Activated CD4-positive, alpha-beta T cell treated with anti-CD3 and anti-CD28 coated beads, Interleukin-2, amount 10 ng/mL, durations not matched to agents 7 days and 5 days (primary cell): ENCODE measurements at places on chromosomes 7 and 10.

GRCh38 chr10:687583-688311 lies 1.7 kb downstream of the DIP2C start:
- H3K27me3 ChIP-seq: peaks cover 37% of the 10 kb centered on the region
- no peak overlapping the region for H3K4me3 ChIP-seq
- H3K36me3 ChIP-seq: no peaks in the 10 kb centered on the region
- H3K4me1 ChIP-seq: no peaks in the 10 kb centered on the region
- no peak overlapping the region for H3K27ac ChIP-seq

GRCh38 chr10:58266003-58266825 lies 1.5 kb downstream of the IPMK start:
- H3K27me3 ChIP-seq: no peaks in the 10 kb centered on the region
- H3K4me1 ChIP-seq: peaks cover 52% of the 10 kb centered on the region
- peak; percentile 48 for DNase-seq

GRCh38 chr7:3009086-3009485 lies 34.6 kb downstream of the CARD11 start:
- H3K27ac ChIP-seq: no peak overlapping the region
- H3K4me3 ChIP-seq: no peak overlapping the region

GRCh38 chr7:143345428-143345900 lies 17.0 kb downstream of the FAM131B start:
- peaks cover 32% of the 10 kb centered on the region for H3K27me3 ChIP-seq
- DNase-seq: peak; percentile 67
- H3K27ac ChIP-seq: peak overlapping the region; percentile 64
- peaks cover 9% of the 10 kb centered on the region for H3K4me1 ChIP-seq
- H3K4me3 ChIP-seq: peak overlapping the region; percentile 57

GRCh38 chr10:25824050-25824449 lies 110.0 kb upstream of the MYO3A start:
- H3K27me3 ChIP-seq: peaks cover 2% of the 10 kb centered on the region
- no peak overlapping the region for H3K4me3 ChIP-seq
- no peak overlapping the region for H3K27ac ChIP-seq
- H3K36me3 ChIP-seq: no peaks in the 10 kb centered on the region

- H3K4me1 ChIP-seq: no peaks in the 10 kb centered on the region
- H3K4me3 ChIP-seq: no peak overlapping the region
- no peak overlapping the region for H3K27ac ChIP-seq
- DNase-seq: no peak
Observed at GRCh38 chr7:39042670-39043069, 65.0 kb downstream of the POU6F2 start.

GRCh38 chr10:75876710-75877109 lies 445.3 kb downstream of the LRMDA start:
- no peak overlapping the region for H3K4me3 ChIP-seq
- no peaks in the 10 kb centered on the region for H3K4me1 ChIP-seq
- no peaks in the 10 kb centered on the region for H3K27me3 ChIP-seq
- no peak for DNase-seq
- no peaks in the 10 kb centered on the region for H3K36me3 ChIP-seq

DNA sequence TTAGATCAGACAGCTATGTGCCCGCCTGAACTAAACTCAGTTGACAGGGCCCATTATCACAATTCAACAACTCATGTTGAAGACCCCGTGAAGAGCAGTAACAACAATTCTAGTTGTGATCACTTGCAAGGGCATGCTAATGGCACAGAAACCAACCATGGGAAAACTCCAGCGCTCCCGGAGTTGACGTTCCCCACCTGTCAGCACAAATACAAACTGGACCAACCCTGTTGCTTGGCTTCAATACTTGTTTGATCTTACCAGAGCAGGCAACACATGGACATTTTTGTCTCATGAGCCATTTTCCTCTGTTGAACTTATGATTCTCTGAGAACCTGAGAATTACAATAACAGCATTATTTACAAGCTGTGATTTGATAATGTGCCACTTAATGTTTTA lies 119.0 kb upstream of the LANCL2 start:
- no peaks in the 10 kb centered on the region for H3K4me1 ChIP-seq
- no peak overlapping the region for H3K4me3 ChIP-seq
- no peak for DNase-seq
- no peaks in the 10 kb centered on the region for H3K36me3 ChIP-seq

GRCh38 chr7:42338231-42338915 lies 101.4 kb upstream of the GLI3 start:
- DNase-seq: no peak
- peak overlapping the region; percentile 33 for H3K27ac ChIP-seq
- no peaks in the 10 kb centered on the region for H3K4me1 ChIP-seq

- H3K4me1 ChIP-seq: no peaks in the 10 kb centered on the region
- H3K4me3 ChIP-seq: no peak overlapping the region
- H3K27me3 ChIP-seq: peaks cover 2% of the 10 kb centered on the region
- no peak overlapping the region for H3K27ac ChIP-seq
- H3K36me3 ChIP-seq: no peaks in the 10 kb centered on the region
Observed at GRCh38 chr7:48305661-48306060, 134.4 kb downstream of the ABCA13 start.

- no peak overlapping the region for H3K27ac ChIP-seq
- H3K4me3 ChIP-seq: no peak overlapping the region
- no peaks in the 10 kb centered on the region for H3K36me3 ChIP-seq
- DNase-seq: no peak
Observed at GRCh38 chr7:101576998-101577397, 52.1 kb downstream of the MYL10 start.

- H3K27me3 ChIP-seq: no peaks in the 10 kb centered on the region
- H3K4me3 ChIP-seq: no peak overlapping the region
- no peak for DNase-seq
- H3K4me1 ChIP-seq: no peaks in the 10 kb centered on the region
- no peaks in the 10 kb centered on the region for H3K36me3 ChIP-seq
- H3K27ac ChIP-seq: no peak overlapping the region
Observed at GRCh38 chr7:52831321-52831720, 204.1 kb upstream of the POM121L12 start.

GRCh38 chr7:34031156-34031555 lies 125.8 kb downstream of the BMPER start:
- no peak for DNase-seq
- H3K4me1 ChIP-seq: no peaks in the 10 kb centered on the region
- no peak overlapping the region for H3K27ac ChIP-seq
- H3K36me3 ChIP-seq: no peaks in the 10 kb centered on the region
- H3K4me3 ChIP-seq: no peak overlapping the region

DNA sequence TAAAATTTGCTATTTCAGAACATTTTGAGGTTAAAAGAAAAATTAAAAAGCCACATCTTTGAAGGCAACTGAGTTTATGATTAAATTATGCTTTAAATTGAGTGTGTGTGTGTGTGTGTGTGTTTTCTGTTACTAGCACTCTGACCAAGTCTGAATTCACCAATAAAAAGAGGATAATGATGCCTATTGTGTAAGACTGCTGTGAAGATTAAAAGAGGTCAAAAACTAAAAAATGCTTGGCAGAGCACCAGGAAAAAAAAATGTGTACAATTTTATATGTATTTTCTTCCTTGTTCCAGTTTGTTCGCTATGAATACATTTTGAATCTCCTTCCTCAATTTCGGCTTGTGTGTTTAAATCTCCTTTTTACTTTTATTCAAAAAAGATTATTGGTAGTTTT lies 316.6 kb upstream of the MAGI2 start:
- H3K4me3 ChIP-seq: no peak overlapping the region
- no peaks in the 10 kb centered on the region for H3K4me1 ChIP-seq
- no peaks in the 10 kb centered on the region for H3K36me3 ChIP-seq
- DNase-seq: no peak

GRCh38 chr10:45375101-45375500 lies 1.1 kb downstream of the ALOX5 start:
- H3K4me3 ChIP-seq: peak overlapping the region; percentile 64
- DNase-seq: no peak
- peak overlapping the region; percentile 72 for H3K27ac ChIP-seq
- H3K36me3 ChIP-seq: peaks cover 2% of the 10 kb centered on the region

DNA sequence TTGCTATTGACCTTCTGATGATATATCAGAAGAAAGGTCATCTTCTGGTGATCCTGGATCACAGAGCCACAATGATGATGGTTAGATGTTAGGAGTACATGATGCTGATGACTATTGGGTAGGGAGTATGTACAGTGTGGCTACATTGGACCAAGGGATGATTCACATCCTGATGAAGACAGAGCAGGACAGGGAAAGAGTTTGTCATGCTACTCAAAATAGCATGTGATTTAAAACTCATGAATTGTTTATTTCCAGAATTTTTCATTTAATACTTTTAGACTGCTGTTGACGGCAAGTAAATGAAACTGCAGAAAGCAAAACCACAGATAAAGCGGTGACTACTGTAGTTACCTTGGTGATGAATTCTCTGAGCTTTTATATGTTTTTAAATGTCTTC lies 397.3 kb downstream of the PPP1R3A start:
- DNase-seq: no peak
- H3K36me3 ChIP-seq: no peaks in the 10 kb centered on the region
- no peaks in the 10 kb centered on the region for H3K27me3 ChIP-seq
- no peak overlapping the region for H3K27ac ChIP-seq

GRCh38 chr7:134763960-134764359 lies 15.5 kb upstream of the CALD1 start:
- no peak overlapping the region for H3K4me3 ChIP-seq
- DNase-seq: no peak
- no peak overlapping the region for H3K27ac ChIP-seq
- H3K4me1 ChIP-seq: peaks cover 5% of the 10 kb centered on the region
- H3K27me3 ChIP-seq: no peaks in the 10 kb centered on the region

- no peak for DNase-seq
- no peak overlapping the region for H3K27ac ChIP-seq
- H3K4me1 ChIP-seq: no peaks in the 10 kb centered on the region
- H3K4me3 ChIP-seq: no peak overlapping the region
- no peaks in the 10 kb centered on the region for H3K27me3 ChIP-seq
Observed at GRCh38 chr7:34048445-34048844, 143.1 kb downstream of the BMPER start.

DNA sequence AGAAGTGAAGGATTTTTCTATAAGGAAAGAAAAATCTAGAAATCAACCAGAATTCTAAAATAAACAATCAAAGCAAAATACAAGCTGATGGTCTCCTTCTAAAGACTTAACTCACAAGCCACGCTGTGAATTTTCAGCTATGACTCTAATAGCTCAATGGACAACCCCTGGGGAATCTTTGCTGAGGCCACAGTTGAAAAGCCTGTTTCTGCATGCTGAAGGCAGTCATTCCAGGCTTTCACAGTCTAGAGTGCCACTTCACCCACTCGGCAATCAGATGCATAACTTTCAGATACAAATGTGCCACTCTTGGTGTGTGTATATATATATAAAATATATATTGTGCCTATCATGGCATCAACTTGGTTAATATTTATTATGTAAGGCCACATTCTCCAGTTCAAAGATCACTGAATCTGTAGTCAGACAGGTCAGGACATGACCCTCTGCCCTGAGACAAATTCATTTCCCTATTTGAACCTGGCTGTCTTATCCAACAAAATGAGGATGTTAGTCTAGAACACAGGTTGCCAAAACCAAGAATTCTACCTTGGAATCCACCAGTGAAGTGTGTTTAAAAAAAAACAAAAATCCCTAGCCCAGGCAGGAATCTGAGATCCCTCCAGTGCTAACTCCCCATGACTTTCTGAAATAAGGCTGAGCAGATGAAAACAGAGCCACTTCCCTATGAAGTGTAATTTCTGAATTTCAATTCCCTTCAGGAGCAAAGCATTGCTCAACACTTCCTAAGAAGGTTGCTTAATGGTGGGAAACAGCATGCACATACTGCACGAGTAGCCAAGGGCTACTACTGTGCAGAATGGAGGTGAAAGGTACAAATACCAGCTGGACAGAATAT lies 9.9 kb downstream of the LIPA start:
- H3K4me3 ChIP-seq: no peak overlapping the region
- H3K27ac ChIP-seq: no peak overlapping the region
- peaks cover 10% of the 10 kb centered on the region for H3K36me3 ChIP-seq
- peaks cover 7% of the 10 kb centered on the region for H3K4me1 ChIP-seq
- DNase-seq: no peak
- no peaks in the 10 kb centered on the region for H3K27me3 ChIP-seq

DNA sequence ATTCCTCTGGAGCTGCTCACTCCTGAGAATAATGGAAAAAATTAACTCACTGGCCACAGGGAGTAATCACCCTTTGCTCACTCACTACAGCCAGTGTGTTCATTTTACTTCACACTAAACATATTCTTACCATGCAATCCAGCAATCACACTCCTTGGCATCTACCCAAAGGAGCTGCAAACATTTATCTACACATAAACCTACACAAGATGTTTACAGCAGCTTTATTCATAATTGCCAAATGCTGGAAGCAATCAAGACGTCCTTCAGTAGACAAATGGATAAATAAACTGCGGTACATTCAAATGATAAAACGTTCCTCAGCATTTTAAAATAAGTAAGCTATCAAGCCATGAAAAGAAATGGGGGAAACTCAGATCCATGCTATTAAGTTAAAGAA lies 34.2 kb upstream of the POM121L12 start:
- H3K36me3 ChIP-seq: no peaks in the 10 kb centered on the region
- H3K4me3 ChIP-seq: no peak overlapping the region
- H3K4me1 ChIP-seq: no peaks in the 10 kb centered on the region
- H3K27ac ChIP-seq: no peak overlapping the region
- no peak for DNase-seq
- H3K27me3 ChIP-seq: no peaks in the 10 kb centered on the region

- no peaks in the 10 kb centered on the region for H3K4me1 ChIP-seq
- H3K36me3 ChIP-seq: no peaks in the 10 kb centered on the region
- H3K27me3 ChIP-seq: peaks cover 4% of the 10 kb centered on the region
- no peak overlapping the region for H3K27ac ChIP-seq
- DNase-seq: no peak
Observed at GRCh38 chr10:77533887-77534278, 103.7 kb downstream of the KCNMA1 start.

DNA sequence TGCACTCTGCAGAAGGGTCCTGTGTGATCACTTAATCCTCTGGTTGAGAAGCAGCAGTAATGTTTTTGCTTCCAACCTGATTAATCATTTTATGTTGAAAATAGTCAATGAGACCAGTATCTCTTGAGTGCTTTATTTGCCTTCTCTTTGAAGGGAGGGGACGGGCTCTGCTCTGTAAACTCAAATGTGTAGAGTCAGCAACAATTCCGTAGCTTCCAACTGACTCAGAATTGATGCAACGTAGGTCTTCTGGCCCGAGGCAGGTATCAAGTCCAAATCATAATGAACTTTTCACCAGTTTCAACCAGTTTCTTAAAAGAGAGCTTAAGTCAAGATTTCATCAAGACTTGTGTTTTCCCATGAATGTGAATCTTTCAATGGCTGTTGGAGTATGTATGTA lies 26.3 kb downstream of the GUSB start:
- H3K4me3 ChIP-seq: no peak overlapping the region
- no peaks in the 10 kb centered on the region for H3K27me3 ChIP-seq
- H3K4me1 ChIP-seq: no peaks in the 10 kb centered on the region
